Stimulated activated CD4-positive, alpha-beta T cell treated with anti-CD3 and anti-CD28 coated beads, Interleukin-4, amount 100 ng/mL, for 1 hour (primary cell): ENCODE measurements at places on chromosomes 16 and 17.

- DNase-seq = no peak
Measured at GRCh38 chr17:51059781-51060180, 60.9 kb downstream of the SPAG9 start.

- DNase-seq = peak; percentile 20
Measured at GRCh38 chr16:48232493-48233040, 11.5 kb upstream of the LONP2 start.

DNA sequence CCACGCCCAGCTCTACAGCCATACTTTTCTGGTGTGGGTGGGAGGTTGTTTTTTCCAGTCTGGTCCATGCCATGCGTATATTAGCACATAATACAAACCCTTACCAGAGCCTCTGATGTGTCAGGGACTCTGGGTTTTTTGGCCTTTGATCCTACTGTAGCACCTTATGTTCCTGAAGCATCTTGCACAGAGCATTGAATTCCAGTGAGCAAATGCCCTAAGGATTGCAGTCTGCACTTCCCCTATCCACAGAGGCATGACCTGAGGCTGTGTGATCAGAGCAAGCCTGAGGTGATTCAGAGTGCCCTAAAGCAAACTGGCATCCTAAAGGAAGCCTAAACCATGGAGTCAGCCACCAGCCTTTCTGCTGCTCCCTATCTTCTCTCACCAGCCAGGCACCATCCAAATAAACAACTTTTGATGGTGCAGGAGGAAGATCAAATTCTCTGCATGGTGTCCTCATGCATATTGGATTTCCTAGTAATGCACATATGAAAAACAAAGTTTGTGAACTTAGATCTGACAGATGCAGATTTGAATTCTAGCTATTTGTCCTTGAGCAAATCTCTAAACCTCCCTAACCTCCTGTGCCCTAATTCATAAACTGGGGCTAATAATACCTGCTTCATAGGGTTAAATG, 41.2 kb upstream of the HAS3 start:
- DNase-seq = no peak

DNA sequence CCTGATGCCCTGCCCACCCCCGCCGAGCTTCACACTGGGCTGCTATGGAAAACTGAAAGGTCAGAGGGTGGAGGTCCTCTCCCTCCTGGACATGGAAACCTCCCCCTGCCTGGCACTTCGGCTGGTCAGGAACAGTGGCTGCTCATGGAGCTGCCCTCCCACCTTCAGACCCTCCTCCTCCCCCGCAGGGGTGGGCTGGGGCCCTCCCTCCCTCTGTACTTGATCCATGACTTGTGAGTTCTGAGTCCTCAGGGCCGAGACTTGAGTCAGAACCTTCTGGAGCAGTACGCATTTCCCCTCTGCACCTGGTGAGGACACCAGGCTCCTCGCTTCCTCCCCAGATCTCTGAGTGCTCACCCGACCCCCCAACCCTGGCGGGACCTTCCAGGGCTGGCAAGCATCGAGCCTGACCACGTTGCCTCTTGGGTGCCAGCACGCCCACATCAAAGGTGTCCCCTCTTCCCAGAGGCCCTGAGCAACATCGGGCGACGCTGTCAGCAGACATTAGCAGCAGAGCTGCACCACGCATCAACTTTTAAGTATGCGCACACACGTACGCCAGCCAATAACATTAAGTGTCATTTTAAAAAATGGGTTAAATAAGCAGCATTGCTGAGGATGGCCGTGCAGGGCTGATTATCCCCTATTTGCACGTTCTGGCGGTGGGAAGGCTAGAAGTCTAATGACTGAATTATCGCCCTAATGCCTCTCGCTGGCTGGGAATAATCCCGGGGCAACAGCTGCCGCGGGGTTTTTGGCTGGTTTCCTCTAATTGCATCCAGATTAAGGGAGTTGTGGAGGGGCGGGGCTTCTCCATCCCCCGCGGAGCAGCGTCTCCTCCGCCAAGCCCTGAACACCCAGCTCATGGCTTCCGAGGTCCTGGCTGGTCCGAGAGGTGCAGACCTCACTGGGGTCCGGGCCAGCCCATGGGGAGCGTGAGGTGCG, 98.0 kb downstream of the TBC1D16 start:
- no peak for DNase-seq

GRCh38 chr16:1729026-1729425, 23.0 kb downstream of the MAPK8IP3 start:
- DNase-seq = no peak

DNA sequence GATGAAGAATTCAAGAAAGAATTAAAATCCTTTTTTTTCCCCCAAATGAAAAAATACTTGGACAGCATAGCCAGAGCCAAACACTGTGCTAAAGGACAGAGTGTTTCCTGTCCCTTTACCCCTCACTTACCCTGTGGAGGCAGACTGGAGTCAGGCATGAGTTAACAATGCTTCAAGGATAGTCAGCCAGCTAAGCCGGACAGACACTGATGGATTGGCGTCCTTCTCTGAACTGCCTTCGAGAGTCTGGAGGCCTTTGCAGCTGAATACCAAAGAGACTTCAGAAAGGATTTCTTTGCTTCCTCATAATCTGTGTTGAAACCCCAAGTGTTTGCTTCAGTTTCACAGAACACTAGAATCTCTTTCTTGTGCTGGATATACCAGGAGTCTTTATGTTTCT, 4.6 kb downstream of the METTL9 start:
- no peak for DNase-seq

GRCh38 chr17:73071066-73071999, 21.2 kb downstream of the SLC39A11 start:
- DNase-seq = no peak

- DNase-seq = no peak
Measured at GRCh38 chr16:50643192-50643591, 37.9 kb downstream of the SNX20 start.

DNA sequence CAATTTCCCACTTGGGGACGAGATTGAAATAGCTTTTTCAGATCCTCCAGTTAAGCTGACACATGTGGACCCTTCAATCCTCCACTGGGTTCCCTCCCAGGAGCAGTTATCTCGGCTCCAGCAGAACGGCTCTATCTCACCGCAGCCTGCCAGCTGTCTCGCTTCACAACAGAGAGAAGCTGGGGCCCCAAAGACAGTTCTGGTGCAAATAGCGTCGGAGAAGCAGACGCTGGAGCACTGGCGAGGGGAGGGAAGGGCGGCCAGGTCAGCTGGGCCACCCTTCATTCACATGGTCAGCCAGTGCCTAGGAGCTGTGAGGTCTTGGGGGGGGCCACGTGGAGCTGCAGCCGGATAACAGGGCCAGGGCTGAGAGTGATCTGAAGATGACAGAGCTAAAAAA, 141.3 kb upstream of the SDK2 start:
- no peak for DNase-seq

GRCh38 chr16:48541108-48541786, 68.7 kb downstream of the N4BP1 start:
- no peak for DNase-seq
